ENCODE measurements at places on chromosomes 6 and 20.
A peak's percentile ranks its signal among the peaks of the same experiment; 100 is the strongest.

GRCh38 chr6:57423468-57423867, 106.0 kb downstream of the PRIM2 start:
- no peak for DNase-seq

- no peak for DNase-seq
Observed at GRCh38 chr6:15832841-15833240, 170.0 kb upstream of the DTNBP1 start.

GRCh38 chr6:34147906-34148630, 2.2 kb upstream of the GRM4 start:
- DNase-seq: no peak

GRCh38 chr6:11368760-11369159, 136.3 kb upstream of the NEDD9 start:
- peak; percentile 36 for DNase-seq

DNA sequence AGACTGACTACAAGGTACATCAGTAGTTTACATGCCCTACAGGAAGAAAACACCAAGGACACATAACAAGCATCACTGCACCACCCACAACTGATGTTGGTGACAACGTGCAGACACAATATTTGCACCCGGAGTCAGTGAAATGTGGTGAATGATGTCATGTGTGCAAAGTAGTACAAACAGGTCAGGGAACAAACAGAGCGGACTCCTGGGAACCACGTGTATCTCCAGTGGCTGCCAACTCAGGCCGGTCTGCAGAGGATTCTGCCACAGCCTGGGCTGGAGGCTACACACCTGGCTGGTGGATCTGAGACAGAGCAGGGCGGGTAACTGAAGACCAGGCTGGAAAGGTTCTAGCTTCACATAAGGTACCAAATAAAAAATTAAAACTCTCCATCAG, 28.2 kb upstream of the RPS6KA2 start:
- DNase-seq: no peak

DNA sequence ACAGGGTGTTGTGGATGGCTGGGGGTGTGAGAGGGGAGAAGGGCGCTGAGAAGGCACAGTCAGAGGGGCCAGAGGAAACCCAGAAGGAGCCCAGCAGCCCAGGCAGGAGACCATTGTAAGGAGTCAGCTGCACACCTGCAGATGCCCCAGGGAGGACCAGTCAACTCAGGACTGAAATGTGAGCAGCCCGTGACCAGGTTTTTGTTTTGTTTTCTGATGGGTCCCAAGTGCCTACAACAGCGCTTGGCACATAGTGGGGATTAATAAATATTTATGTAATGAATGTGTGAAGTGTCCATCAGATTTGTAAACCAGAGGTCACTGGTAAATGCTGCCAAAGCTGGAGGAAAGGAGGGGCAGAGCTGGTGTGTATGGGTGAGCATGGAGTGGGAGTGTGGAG, 30.2 kb downstream of the TRAM2 start:
- peak; percentile 49 for DNase-seq

- no peak for DNase-seq
Observed at GRCh38 chr6:147227770-147228320, 23.6 kb downstream of the STXBP5 start.

GRCh38 chr20:59000326-59000725, 6.7 kb downstream of the CTSZ start:
- DNase-seq: no peak

- DNase-seq: no peak
Observed at GRCh38 chr6:11353921-11354389, 121.5 kb upstream of the NEDD9 start.

- DNase-seq: no peak
Observed at GRCh38 chr20:48594533-48594932, 233.3 kb downstream of the PREX1 start.

GRCh38 chr20:32485770-32486478, 99.2 kb downstream of the NOL4L start:
- no peak for DNase-seq

Measured in GM13977 (cell line).